SW480 (cell line): ENCODE measurements at places on chromosomes 11 and 22.

DNA sequence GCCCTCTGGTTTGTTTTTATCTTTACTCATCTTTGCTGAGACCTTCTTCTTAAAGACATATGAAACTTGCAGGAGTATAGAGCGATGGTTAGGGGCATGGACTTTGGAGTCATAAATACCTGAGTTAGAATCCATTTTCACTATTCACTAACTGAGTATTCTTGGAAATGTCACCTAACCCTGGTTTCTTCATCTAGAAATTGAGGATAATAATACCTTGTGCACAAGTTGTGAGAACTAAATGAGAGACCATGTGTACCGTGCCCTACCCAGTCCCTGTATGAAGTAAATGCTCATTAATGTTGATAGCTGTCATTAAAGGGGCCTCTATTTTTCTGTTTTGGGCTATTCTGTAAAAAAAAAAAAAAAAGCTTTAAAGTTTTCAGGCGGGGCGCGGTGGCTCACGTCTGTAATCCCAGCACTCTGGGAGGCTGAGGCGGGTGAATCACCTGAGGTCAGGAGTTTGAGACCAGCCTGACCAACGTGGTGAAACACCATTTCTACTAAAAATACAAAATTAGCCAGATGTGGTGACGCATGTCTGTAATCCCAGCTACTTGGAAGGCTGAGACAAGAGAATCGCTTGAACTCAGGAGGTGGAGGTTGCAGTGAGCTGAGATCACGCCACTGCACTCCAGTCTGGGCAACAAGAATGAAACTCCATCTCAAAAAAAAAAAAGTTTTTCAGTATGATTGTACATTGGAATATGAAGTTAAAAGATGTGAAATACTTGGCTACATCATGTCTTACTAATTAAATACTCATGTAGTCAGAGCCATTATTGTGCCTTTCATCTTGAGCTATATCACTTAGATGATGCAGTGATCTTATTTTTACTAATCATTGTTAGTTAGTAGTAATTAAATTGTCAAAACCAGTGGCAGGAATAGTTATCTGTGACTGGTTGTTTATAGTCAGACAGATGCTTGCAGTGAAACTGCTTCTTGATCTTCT, 95.0 kb downstream of the AMOTL1 start:
- no peak for DNase-seq

DNA sequence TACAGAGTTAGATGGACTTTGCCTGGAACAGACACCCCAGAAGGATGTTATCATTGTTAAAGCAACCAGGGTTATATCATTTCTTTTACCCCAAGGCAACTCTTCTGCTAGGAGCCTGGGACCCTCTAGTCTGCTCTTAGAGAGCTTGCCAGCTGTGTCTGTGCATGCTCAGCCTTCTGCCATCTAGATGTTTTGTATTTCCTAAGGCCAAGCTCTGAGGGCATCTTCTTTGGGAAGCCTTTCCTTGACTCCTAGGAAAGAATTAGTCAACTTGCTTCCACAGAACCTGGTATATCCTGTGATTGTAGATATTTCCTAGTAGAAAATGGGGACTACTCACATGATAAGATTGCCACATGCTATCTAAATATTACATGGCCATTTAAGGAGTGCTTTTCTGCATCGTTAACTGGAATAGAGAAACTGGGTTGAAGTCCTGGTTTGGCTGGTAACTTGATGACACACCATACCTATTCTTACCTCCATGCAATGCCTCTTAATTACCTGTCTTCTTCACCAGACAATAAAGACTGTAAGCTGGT, 87.6 kb downstream of the STIM1 start:
- DNase-seq = no peak

DNA sequence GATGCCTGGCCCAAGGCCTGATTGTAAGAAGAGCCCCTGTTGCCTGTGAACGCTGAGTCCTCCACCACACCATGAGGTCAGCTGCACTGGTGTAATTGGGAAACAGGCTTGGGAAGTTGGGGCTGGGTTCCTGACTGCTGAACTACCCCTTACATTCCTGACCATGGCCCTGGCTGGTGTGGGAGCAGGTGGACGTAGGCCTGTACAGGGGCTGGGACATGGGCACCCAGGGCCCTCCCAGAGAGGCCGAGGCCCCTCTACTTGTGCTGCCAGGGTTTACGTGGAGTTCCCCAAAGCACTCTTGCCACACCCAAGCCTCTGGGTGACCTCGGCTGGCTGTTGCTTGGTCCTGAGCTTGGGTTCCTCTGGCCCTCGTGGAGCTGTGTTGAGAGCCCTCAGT, 5.4 kb downstream of the RELT start:
- DNase-seq = no peak

- DNase-seq = no peak
These were observed 825 bp downstream of the SLC1A2 start for GRCh38 chr11:35418282-35419183.

DNA sequence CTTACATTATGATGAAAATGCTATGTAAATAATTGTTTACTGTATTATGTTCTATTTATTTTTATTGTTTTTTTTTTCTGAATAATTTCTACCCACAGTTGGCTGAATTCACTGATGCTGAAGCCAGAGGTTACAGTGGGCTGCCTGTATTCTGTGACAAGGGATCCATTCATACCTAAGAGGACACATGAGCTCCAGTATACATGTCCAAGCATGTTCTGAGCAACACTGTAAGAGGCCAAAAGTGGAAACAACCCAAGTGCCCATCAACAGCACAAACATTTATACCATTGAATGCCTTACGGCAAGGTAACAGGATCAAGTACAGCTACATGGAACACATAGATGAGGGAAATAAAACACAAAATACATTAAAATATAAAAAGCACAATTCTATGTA, 1.4 kb upstream of the SRSF8 start:
- no peak for DNase-seq

GRCh38 chr11:17414317-17414737, 25.9 kb upstream of the KCNJ11 start:
- no peak for DNase-seq

- DNase-seq = peak; percentile 31
These were observed at the start of gene PGGHG for GRCh38 chr11:288478-289397. PGGHG (plus strand) TSS chr11:289126; CDS start chr11:289817, 691 bp downstream.

GRCh38 chr11:117881217-117881616, 4.8 kb upstream of the FXYD6 start:
- DNase-seq = no peak

- DNase-seq = no peak
These were observed 5.2 kb downstream of the USP2 start for GRCh38 chr11:119376197-119376847.

GRCh38 chr11:120702656-120703055, 191.1 kb downstream of the GRIK4 start:
- DNase-seq = no peak

DNA sequence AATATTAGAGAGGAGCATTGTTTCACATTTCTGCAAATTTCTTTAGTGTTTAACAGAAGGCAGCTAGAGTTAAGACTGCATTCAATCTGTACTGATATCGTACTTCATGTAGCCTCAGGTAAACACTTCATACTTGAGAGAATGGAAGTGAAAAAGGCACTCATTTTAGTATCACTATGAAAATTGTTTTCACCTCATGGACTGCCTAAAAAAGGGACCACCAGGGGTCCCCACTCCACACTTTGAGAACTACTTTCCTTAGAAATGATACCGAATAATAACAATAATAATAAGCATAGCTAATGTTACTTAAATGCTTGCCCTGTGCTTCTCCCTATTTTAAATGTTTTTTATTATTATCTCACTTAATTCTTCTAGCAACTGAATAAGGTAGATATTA, 95.1 kb downstream of the BLID start:
- peak; percentile 3 for DNase-seq

GRCh38 chr11:62050716-62051115, 73.1 kb upstream of the INCENP start:
- DNase-seq = no peak

- peak; percentile 5 for DNase-seq
These were observed 18.4 kb downstream of the OR2AT4 start for GRCh38 chr11:75078233-75078632.

GRCh38 chr22:36505998-36506635, 723 bp downstream of the FOXRED2 start:
- no peak for DNase-seq

GRCh38 chr11:63573881-63574855, 11.0 kb upstream of the PLAAT2 start:
- DNase-seq = no peak

- DNase-seq = no peak
These were observed 531 bp upstream of the SOX6 start for GRCh38 chr11:16356761-16357393.

DNA sequence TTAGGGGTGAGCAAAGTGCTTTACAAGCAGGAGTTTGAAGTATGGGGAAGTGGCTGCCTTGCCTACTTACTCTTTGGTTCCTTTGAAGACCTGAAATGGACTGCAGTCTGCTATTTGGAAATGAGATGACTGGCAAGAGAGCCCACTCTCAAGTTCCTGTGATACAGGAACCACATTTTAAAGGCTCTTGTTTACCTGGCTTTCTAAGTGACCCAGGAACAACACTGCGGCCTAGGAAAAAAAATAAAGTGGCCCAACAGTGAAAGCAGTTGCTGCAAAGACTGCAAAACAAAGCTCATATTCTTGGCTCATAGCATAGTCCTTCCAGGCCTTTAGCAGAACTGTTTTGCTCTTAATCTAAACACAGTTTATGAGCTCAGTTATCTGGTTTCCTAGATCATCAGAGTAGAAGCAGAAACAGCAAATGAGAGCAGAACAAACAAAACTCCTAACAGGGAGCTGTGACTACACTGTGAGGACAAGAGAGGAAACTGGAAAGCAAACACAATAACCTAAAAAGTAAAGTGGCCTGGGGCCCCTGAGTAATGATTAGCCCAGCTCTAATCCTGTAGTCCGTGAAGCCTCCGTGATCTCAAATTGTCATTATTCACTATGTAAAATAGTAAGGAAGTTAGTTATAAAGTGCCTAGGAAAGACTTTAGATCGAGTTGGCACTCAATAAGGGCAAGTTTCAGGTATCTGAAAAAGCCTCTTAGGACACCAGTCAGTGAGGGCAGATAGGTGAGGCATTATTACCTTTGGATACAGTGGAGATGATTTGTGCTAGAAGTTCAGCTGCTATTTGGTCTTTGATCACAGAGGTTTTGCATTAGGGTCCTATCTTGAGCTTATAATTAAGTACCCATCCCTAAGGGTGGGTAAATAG, 11.5 kb downstream of the CCDC117 start:
- DNase-seq = no peak

GRCh38 chr11:9207229-9207628, 57.9 kb downstream of the DENND5A start:
- DNase-seq = no peak

DNA sequence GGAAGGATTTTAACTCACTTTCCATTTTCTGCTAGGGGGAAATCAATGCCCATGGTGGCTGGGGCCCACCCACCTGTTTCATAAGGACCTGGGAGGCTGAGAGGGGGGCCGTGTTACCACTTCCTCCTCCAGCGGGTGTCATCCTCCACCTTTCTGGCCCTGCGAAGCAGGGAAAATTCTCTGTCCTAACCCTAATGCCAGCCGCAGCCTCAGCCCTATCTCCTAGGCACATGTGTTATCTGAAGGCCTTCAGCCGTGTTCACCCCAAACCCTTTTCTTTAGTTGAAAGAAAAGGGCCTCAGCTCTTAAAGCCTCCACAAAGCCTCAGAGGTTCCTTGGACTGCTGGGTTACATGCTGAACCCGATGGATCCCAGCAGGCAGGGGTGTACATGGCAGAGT, 55.4 kb upstream of the NECTIN1 start:
- DNase-seq = no peak

DNA sequence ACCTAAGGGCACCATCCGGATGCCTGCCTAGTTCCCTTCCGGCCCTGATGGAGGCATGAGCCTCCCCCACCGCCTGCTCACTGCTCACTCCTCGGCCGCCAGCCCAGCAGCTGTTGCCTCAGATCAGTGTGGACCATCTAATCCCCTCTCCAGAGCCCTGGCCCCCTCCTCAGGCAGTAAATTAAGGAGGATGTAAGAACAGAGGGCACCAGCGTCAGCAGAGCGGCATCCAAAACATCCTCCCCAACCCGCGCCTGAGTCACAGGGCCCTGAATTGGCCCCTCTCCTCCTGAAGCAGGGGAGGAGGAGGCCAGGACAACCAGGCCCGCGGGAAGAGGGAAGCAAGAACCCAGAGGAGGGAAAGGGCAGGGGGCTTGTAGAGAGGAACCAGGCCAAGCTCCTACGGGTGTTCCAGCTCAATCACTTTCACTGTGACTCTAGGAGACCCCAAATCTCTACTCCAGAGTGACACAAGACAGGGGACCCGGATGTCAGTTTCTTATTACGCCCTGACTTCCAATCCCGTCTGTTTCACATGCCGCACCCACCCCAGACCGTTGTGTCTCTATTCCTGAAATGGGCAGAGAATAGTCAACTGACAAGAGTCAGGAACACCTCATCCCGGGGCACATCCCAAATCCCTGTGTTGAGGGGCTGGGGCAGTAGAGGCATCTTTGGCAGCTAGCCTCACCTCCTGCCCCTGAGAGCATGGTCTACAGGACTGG, 31.3 kb upstream of the MYOD1 start:
- no peak for DNase-seq

- no peak for DNase-seq
These were observed 146.5 kb downstream of the MYO18B start for GRCh38 chr22:25888399-25889054.

DNA sequence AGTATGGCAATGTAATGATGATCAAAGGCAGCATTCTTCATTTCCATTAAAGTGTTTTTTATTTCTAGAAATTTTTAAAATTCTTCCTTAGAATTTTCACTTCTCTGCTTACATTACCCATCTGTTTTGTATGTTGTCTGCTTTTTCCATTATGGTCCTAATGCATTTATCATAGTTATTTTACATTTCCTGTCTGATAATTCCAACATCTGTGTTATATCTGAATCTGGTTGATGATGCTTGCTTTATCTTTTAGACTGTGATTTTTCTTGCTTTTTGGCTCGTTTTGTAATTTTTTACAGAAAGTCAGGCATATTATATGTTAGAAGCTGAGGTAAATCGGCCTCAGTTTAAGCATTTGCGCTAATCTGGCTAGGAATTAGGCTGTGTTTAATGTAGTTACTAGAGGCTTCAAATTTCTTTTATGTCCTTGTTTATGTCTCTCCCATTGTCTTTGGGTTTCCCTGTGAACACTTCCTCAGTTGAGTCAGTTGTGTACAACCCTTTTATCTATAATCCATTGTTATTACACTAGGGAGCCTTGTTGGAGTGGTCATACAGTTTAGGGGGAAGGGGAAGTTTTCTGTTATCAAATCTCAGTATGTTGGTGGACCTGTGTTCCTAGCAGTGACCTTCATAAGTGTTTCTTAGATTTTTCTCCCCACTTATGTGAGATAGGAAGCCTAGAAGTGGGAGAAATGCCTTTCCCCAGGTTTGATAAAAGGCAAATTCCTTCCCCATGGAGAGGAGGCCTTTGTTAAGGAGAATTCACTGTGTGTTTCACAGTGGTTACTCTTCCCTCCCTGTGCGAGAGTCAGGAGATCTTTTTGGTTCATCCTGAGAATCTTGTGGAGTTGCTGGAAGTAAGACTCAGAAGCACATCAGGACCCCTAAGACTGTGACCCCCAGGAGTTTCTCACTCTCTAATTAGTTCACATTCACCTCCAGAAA, 437.5 kb downstream of the INSC start:
- no peak for DNase-seq

DNA sequence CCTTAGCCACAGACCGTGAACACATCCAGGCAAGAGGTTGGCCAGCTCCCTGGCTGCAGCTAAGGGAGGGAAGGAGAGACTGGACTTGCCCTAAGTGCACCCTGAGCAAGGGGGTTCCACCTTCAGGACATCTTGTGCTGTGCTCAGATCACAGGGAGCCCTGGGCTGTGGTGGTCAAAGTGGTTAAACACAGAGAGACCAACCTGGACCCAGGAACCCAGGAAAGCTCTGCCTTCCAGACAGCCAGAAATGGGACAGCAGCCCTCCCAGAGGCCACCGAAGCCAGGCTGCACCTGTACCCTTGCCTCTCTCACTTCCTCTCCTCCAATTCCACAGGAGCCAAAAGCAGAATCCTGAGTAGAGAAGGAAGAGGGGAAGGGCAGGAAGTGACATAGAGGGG, 105.2 kb upstream of the TMEM45B start:
- DNase-seq = no peak
